Hepatocyte (in vitro differentiated cells): ENCODE measurements at places on chromosomes 1 and 21. TPM values are rescaled to one million over a fixed set of nuclear protein-coding genes. Genes with fewer than 3 reads are reported as not detected.

GRCh38 chr1:39825432-39825941 lies 36.8 kb upstream of the BMP8B start:
- peak; percentile 42 for DNase-seq

DNA sequence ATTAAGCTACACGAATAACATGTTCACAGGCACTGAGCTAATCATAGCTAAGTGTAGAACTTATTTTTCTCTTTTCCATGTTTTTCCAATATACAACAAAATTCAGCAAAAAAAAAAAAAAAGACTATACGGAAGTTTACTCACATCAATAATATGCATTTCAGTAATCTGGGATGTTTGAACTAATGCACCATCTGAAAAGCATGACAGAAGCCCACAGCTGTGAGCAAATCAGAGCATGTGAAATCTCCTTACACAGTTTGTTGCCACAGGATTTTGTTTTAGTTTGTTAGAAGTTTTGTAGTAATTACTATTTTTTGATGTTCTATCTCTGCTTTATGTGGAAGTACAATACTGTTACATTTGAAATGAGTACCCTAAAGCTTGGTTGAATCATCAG lies 1051.7 kb downstream of the TTLL7 start:
- no peak for DNase-seq

GRCh38 chr1:2547210-2548067 lies 8.7 kb upstream of the TNFRSF14 start:
- no peak for DNase-seq

GRCh38 chr1:6962478-6962995 lies 177.3 kb downstream of the CAMTA1 start:
- peak; percentile 60 for DNase-seq

DNA sequence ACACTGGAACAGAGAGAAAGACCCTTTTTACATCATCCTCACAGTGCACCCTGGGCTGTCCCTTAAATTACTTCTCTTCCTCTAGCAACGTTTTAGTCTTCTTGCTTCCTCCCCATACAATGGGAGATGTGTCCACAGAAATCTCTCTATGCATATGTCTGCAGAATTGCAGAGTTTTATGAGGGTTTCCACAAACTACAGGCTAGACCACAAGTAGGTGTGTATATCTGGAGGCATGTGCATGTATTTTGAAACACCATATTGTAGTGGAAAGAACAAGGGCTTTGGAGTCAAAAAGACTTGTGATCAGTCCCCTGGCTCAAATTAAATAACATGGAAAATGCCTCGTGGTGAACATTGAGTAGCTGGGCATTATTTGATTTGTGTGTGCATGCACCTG lies 121.3 kb upstream of the IPO9 start:
- no peak for DNase-seq

DNA sequence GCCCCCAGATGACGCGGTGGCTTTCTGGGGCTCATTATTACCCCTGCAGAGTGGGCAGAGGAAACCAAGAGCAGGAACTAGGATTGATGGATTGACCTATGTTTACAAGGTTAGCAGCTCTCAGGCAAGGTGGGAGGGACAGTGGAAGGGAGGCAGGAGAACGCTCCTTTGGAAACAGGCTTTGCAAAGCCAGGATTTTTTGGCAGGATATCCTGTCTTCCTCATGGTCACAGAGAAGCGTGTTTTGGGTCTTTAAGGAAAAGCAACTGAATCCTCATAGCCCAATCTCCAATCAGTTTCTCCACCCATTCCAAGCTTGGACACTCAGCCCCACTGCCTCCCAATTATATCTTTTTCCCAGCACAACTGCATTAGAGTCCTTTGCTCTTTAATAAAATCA lies 105.6 kb upstream of the SOD1 start:
- DNase-seq, result no peak

GRCh38 chr1:47759936-47760629 lies 237.1 kb downstream of the TRABD2B start:
- DNase-seq, result no peak

- no peak for DNase-seq
Observed at GRCh38 chr1:210117198-210117597, 115.4 kb upstream of the SERTAD4 start.

DNA sequence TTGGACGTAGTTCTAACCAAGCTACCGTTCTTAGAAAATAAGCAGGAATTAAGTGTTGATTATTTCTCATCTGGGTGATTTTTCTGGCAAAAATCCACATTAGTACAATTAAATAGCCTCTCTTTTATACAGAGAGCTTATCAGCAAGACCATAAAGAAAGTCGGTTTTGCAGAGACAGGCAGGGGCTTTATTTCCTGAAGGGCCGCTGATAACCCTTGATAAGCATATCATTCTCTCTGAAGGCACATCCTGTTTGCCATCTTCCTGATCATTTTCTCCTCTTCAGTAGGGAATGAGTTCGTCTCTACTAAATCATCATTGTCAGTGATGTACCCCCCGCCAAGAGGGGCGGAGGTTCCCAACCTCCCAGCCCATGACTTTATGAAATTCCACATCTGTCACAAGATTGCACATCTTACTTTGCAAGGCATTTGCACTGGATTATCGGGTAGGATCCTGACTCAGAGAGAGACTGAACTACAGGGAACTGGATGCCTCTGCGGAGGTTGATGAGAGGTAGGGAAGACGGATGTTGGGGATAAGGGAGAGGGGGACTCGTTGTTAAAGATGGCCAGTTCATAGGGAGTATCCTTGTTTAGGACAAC lies 115.7 kb downstream of the KCNJ6 start:
- no peak for DNase-seq

DNA sequence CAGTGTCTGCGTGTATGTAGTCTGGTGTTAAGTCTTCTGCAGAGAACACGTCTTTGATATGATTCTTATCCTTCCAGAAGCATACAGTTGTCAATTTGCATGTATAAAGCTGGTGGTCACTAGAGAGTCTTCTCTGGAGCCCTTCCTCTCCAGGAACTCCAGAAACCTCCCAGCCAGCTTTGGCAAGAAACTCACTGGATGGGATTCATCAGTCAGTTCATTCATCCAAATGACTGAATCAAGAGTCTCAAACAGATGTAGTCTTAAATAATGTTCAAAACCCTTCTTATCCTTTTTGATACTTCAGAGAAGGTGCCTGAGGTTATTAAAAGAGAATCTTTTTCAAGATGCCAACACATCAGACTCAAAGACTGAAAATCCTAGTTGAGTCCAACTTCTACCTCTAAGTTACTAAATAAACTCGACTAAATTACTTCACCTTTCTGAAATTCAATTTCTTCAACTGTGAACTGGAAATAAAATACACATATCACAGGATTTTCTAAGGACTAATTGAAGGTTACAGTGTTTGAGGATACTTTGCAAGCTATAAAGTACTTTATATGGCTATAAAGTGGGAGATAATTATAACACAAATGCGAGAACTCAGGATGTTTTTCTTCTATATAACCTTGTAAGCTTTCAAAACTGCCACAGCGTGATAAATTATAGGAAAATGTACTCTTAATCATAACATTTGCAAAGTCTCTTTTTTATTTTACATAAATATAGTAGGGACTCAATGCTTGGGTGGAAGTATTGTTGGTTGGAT lies 252.4 kb downstream of the FGGY start:
- DNase-seq, result no peak

DNA sequence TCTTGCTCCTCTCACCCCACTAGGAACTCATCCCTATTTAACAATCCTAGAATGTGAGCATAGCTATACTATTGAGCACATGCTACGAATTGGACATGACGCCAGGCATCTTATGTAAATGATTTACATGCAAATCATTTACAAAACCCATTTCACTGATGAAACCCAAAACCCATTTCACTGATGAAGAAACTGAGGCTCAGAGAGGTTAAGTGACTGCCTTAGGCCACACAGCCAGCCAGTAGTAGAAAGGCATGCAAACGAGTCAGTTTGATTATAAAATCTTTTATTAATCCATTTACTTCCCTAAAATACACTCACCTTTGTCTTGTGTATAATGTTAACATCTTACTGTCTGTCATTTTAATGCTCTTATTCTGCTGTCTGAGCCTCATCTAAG lies 87.9 kb downstream of the PLXNA2 start:
- no peak for DNase-seq

DNA sequence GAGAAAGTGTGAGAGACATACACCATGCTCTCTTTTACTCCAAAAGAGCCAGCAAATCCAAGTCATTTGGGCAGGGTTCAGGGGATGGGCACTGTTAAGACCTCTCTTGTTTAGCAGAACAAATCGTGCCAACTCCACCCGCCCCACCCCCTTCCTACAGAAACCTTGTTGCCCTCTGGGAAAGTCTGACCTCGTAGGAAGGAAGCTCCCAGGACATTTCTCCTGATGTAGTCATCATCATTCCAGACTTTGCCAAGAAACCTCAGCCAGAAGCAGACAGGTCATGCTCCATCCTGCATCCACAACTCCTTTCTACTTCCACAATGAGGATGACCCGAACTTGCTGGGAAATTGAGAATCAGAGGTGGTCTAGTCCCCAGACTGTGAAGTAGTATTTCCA lies 57.7 kb downstream of the UBE2T start:
- DNase-seq, result peak; percentile 18

GRCh38 chr21:31713973-31714740 lies 17.8 kb downstream of the SCAF4 start:
- no peak for DNase-seq

DNA sequence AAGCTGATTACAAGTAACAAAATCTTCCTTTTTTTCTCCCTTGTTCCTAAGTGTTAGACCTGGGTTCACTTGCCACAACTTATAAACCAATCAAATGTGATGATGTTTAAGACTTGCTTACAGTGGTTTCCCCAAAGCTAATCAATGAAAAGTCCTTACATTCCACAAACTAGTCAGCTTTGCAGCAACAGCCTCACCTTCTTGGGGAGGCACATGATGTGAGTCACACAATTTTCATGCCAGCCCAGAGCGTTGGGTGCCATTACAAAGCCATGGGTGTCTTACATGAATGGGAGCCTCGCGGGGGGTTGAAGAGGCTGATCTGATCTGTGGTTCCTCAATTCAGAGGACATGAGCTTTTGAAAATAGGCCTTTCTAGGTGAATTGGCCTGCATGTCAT lies 91.6 kb upstream of the UBE2U start:
- DNase-seq, result no peak

DNA sequence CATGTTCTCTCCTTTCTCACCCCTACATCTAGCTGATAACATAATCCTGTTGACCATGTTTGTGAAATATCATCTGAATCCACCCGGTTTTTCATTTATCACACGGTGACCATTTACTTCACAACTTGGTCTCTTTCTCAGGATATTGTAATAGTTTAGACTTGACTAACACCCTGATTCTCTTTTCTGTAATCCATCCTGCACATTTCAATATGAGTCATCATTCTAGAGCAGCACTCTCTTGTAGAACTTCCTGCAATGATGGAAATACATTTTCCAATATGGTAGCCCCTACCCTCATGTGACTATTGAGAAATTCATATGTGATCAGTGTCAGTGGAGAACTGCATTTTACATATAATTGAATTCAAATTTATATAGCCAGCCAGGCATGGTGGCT lies 2.3 kb upstream of the JAM2 start:
- no peak for DNase-seq

- DNase-seq, result peak; percentile 86
Observed at GRCh38 chr1:15703562-15703961, 19.4 kb downstream of the PLEKHM2 start.

DNA sequence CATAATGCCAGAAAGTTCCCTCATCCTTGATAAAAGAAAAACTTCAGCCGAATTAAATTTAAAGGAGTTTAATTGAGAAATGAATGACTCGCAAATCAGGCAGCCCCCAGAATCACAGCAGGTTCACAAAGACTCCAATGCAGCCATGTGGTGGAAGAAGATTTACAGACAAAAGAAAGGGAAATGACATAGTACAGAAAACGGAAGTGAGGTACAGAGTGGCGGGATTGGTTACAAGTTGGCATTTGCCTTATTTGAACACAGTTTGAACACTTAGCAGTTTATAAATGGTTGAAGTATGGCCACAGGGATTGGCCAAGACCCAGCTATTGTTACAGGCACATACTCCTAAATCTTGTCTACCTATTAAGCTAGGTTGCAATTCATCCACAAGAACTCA lies 46.6 kb downstream of the HIVEP3 start:
- DNase-seq, result no peak

DNA sequence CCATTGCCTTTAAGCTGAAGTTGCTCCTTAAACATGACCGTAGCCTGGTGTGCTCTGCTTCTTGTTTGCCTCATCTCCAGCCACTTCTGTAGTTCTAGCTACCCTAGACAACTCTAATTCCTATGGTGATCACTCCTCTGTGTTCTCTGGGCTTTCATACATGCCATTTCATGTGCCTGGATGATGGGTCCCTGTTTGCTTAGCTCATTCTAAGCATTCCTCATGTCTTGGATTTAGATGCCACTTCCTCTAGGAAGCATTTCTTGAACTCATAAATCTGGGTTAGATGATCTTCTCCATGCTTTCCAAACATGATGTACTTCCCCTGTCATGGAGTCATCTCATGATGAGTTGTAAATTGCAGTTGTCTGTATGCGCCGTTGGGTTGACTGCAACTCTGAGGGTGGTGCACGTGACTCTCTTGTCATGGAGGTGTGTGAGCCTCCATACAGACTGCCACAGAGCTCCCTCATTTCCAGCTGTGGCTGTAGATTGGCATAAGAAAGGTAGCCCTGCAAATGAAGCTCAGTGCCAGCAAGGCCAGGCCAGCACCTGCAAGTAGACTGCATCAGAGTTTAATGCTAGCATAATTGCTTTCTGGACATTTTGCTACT lies 77.2 kb downstream of the LAMC1 start:
- no peak for DNase-seq

GRCh38 chr21:25573409-25574206 lies 33.7 kb downstream of the MRPL39 start:
- DNase-seq, result peak; percentile 49

DNA sequence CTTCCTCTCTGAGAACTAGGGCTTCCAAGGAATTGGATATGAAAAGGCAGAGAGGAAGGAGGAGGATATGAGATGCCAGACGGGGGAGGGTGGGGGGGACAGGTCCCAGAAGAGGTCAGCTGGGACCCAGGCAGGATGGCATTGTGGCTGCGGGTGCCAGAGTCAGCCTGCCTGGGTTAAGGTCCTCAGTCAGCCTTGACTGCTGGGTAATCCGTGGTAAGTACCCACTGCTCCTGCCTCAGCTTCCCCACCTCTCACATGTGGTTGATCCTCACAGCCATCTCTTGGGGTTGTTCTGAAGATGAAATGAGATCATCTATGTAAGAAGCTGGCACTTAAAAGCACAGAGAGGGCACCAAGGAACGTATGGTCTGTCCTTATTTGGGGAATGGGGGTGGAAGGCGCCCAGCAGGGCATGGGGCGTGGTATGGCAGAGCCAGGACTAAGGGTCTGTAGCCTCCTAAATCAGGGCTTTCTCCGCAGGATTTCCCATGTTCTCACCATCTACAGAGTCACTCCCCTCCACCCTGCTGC lies 23.8 kb downstream of the ELF3 start:
- DNase-seq, result no peak

- no peak for DNase-seq
Observed at GRCh38 chr1:159652506-159652905, 61.9 kb downstream of the CRP start.

GRCh38 chr1:206902702-206903101 lies 5.5 kb downstream of the IL24 start:
- DNase-seq, result no peak

Gene PRMT6
- 21.1 and 21.5 TPM in 2 replicates for polyA plus RNA-seq

Gene CFHR1
- polyA plus RNA-seq, result 19.9 and 33.1 TPM in 2 replicates

Gene PTPN14
- 7.3 and 9.5 TPM in 2 replicates for polyA plus RNA-seq

Gene SGIP1
- polyA plus RNA-seq, result 3.1 and 3.5 TPM in 2 replicates

Gene RPTN
- polyA plus RNA-seq, result not detected in 2 replicates

Gene NID1
- polyA plus RNA-seq, result 53.8 and 58.8 TPM in 2 replicates

Gene YRDC
- polyA plus RNA-seq, result 33.8 and 37.4 TPM in 2 replicates

Gene PIP5K1A
- 17.3 and 27.0 TPM in 2 replicates for polyA plus RNA-seq

Gene PARK7
- polyA plus RNA-seq, result 395 and 409 TPM in 2 replicates

Gene DHCR24
- 242 and 318 TPM in 2 replicates for polyA plus RNA-seq

Gene SRRM1
- 84.3 and 131 TPM in 2 replicates for polyA plus RNA-seq

Gene NBPF4
- polyA plus RNA-seq, result not detected in 2 replicates
